Activated CD8-positive, alpha-beta memory T cell treated with anti-CD3 and anti-CD28 coated beads, Interleukin-2, amount 50 U/mL, for 4 hours (primary cell): ENCODE measurements at places on chromosomes 6 and 20.

GRCh38 chr20:13261460-13262301, 40.6 kb downstream of the ISM1 start:
- peak; percentile 67 for DNase-seq

DNA sequence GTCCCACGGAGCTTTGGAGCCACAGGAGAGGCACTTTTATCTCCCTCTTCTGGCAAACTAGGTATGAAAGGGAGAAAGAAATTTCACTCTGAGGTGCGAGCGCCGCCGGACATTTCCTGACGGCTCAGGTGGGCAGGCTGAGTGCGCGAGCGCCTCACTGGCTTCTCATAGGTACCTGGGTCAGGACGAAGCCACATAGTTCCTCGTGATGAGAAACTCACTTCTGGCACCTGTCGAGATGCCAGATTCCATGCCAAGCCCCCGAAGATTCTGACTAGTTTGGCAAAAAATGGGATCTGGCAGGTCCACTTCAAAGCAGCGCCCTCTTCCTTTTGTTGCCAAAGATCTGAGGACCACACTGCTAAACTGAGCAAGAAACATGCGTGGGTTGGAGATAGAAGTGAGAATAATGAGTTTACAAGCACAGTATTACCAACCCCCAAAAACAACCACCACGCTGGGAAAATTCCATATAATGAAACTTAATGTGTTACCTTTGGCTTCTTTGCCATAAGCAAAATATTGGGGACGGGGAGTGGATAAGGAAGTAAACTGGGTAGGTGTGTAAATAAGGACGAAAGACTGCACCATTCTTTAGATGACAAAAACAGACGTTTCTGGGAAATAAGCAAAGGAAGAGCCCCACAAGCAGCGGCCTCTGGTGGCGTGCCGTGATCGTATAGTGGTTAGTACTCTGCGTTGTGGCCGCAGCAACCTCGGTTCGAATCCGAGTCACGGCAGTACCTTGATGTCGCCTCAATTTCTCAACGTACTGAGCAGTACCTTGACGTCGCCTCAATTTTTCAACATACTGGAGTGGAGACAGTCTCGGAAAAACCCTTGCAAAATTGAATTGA, 89.8 kb upstream of the PRSS16 start:
- DNase-seq = peak; percentile 81

DNA sequence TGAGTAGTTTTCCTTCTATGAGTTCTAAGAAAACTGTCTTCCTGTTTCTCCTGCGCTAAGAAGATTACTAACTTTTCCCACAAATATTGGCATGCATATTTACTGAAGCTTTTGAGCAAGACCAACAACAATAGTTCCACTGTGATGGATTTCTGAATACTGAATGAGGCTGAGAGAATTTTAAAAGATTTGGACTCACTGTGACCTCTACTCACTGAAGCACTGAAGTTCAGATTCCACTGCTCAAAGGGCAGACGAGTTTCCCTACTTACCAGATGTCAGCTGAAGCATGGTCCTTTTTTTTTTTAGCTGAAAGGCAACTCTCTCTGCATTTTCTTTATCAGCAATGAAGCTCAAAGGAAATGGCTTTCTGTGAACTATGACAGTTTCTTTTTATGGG, 718.5 kb downstream of the RFPL4B start:
- no peak for DNase-seq

GRCh38 chr6:36913082-36913481, 27.3 kb downstream of the C6orf89 start:
- DNase-seq = no peak

DNA sequence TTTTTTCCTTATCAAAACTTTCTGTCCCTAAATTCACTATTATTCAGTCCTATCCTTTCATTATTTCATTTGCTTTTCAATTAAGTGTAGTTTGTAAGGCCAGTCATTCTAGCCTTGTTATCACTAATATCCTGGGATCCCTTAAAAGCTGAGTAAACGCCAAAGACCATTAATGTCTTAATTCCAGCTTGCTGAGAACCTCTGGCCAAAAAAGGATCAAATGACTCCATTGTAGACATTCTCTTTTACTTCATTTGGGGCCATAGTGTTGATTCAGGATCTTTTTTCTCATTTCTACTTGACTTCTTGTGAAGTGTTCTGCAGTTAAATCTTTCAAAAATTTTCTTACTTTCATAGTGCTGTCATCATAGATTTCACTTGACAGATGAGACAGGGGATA, 379.7 kb downstream of the LAMA2 start:
- DNase-seq = no peak

- no peak for DNase-seq
Measured at GRCh38 chr6:53805725-53806124, 10.9 kb downstream of the LRRC1 start.
